ENCODE measurements at places on chromosomes 5 and 9.
A peak's percentile ranks its signal among the peaks of the same experiment; 100 is the strongest.

GRCh38 chr5:36593867-36594266 is 12.5 kb upstream of the SLC1A3 start:
- DNase-seq = no peak

DNA sequence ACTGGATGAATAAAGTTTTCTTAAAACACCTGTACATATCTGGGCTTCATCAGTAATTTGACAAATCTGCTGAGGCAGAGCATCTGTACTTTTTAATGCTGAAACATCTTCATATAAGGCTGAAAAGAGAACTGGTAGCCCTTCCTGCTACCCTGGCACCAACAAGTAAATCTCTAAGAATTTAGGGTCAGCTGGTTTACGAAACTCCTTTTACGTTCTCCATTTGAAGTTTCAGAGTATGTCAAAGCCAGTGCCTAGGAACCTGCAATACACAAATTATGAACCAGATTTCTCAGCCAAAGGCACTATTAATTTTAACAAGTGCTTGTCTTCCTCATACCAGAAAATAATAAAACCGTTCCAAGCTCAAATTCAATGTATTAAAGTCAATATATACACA is 3.8 kb downstream of the ZFAND5 start:
- no peak for DNase-seq

GRCh38 chr9:69122082-69122548 is 52.0 kb upstream of the TJP2 start:
- peak; percentile 17 for DNase-seq

DNA sequence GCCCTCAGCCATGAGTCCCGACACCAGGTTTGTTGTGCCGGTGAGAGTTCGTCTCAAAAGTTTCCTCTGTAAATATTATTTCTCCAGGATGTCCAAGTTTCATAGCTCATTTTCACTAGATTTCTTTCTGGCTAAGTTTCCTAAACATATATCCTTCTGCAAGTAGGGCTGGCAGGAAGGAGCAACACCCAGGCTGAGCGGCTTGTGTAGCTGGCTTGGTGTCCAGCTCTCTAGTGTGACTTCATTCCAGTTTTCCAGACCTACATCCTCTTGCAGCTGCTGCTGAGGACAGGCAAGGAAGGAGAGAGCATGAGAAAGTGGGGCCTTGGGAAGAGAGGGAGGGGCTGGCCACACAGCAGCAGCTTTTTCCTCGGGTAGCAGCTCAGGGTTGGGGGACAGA is 80.3 kb downstream of the FGF1 start:
- no peak for DNase-seq

GRCh38 chr9:11328326-11328725 is 715.5 kb upstream of the PTPRD start:
- DNase-seq = no peak

GRCh38 chr5:165104611-165105010 is 1599.2 kb downstream of the MAT2B start:
- no peak for DNase-seq

DNA sequence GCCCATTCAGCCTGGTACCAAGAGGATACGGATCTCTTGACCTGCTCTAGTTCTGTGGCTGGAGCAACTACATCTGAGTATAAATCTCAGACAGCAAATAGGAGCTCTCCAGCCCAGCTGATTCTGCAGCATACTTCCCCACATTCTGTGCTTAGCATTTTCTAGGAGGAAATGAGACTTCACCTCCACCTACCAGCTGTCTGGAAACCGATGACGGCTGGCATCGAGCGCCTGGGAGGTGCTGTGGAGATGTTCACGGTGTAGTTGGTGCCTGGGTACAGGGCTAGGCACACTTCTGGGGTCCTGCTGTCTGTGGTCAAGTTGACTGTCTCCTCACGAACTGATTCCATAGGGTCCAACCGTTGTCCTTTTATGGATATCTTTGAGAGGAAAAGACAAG is 63.6 kb downstream of the SUSD1 start:
- DNase-seq = no peak

DNA sequence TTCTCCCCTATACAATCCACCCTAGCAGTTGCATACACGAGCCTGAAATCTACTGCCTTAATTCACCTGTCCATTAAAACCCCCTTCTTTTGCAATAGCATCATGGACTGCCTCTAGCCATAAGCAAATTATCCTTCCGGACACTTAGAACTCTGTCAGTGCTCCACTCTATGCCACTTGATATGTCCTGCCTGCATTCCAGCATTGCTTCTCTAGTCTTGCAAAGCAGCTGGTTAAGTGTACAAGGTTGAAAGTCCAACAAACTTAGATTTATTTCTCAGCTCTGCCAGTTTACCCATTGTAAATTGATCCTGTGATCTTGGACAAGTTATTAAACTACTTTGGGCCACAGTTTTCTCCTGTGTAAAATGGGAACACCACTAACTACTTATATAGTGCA is 197.9 kb downstream of the EPB41L4A start:
- DNase-seq = no peak

DNA sequence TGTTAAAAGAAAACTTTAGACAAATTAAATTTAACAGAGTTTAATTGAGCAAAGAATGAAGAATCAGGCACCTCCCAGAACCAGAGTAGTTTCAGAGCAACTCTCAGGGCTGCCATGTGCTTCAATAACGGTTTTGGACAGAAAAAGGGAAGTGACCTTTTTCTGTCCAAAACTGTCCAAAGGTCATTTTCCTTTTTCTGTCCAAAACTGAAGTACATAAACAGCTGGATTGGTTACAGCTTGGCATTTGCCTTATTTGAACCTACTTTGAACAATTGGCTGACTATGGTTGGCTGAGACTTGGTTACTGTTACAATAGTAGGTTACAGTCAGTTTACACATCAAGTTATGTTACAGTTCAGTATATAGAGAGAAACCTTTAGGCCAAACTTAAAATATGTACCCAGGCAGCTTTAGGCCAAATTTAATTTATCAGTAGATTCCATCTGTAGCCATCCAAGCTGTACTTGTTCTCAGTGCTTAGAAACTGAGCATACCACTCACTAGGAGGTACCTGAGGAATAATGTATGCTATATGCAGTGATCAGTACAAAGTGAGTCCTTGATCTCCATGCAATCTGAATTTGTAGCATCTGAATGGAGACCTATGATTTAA is 44.0 kb downstream of the C9orf85 start:
- no peak for DNase-seq

- no peak for DNase-seq
These were observed 288.7 kb downstream of the FBXL17 start for GRCh38 chr5:108093186-108093585.

DNA sequence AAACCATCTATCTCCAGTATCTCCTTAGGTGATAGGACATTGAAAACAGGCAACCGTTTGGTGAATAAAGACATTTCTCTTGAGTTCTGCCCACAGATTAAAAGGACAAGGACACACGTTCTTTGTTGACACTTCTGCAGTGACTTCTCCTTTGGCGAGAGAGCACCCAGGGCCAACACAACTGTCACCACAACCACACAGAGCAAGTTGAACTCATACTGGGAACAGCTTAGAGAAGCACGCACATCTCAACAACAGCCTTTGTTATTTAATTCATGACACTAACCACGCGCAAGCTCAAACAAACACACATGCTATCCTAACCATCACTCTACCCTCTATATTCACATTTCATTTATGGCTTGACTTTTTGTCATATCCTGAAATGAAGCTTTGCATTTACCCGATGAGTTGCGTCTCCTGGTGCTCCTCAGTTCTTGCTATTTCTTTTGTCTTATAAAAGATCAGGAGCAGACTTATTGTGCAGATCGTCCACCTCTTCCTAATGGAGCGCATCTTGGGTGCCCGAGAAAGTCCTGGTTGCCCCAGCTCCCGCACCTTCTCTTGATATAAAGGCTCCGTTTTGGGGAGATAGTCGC is 543 bp downstream of the ST8SIA4 start:
- no peak for DNase-seq

DNA sequence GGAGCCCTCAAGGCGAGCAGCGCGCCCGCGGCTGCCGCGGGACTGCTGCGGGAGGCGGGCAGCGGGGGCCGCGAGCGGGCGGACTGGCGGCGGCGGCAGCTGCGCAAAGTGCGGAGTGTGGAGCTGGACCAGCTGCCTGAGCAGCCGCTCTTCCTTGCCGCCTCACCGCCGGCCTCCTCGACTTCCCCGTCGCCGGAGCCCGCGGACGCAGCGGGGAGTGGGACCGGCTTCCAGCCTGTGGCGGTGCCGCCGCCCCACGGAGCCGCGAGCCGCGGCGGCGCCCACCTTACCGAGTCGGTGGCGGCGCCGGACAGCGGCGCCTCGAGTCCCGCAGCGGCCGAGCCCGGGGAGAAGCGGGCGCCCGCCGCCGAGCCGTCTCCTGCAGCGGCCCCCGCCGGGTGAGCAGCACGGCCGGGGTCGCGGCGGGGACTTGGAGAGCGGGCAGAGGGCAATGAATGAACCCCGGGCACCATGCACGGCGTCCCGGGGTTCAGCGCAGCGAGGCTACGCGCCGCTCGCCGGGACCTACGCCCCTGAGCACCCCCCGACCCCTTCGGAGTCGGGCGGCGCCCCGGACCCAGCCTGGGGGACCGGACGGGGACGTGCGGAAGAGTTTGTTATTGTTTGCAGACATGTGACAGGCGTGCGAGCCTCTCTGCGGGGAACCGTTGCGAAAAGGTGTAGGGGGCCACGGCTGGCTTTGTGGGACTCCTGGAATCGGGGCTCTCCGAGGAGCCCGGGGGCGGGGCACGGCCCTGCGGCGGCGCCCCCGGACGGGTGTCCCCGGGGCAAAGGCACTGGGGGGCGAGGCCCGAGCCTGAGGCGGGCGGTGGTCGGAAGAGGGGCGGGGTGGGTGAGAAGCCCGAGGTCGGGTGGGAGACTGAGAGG is 553 bp downstream of the MAP3K1 start:
- no peak for DNase-seq

GRCh38 chr9:111944241-111944866 is 47.7 kb downstream of the UGCG start:
- DNase-seq = no peak

GRCh38 chr5:177605667-177606066 is 5.7 kb downstream of the B4GALT7 start:
- no peak for DNase-seq

DNA sequence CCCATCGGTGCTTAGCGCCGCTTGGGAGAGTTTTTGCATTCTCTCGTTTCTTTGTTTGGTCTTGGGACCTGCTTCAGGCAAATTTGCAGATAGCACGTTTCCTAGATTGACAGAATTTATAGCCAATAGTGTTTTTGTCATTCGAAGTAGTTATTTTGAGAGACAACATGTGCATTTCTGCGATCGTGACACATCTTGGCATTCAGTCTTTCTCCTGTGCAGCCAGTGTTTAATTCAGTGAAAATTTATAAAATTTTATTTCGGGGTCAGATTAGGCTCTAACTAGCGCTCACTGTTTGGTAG is 830 bp downstream of the PRRC1 start:
- DNase-seq = no peak

- DNase-seq = no peak
These were observed 81.8 kb downstream of the TMEM252 start for GRCh38 chr9:68458918-68459317.

DNA sequence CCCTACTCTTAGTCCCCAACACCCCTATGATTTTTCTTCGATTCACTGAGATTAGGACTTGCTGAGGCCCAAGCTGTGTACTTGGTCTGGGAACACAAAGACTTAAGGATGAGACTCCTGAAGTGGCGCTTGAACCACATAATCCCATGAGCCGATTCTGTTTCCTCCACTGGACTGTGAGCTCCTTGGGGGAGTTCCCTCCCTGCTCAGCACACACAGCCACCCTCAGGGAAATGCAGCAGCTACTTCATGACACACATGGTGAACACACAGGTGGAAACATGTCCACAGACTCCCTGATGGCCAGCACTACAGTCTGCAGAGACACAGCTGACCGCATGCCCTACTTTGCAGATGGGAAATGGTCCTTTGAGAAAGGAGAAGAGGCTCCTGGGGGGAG is 101.1 kb downstream of the C5orf15 start:
- no peak for DNase-seq

DNA sequence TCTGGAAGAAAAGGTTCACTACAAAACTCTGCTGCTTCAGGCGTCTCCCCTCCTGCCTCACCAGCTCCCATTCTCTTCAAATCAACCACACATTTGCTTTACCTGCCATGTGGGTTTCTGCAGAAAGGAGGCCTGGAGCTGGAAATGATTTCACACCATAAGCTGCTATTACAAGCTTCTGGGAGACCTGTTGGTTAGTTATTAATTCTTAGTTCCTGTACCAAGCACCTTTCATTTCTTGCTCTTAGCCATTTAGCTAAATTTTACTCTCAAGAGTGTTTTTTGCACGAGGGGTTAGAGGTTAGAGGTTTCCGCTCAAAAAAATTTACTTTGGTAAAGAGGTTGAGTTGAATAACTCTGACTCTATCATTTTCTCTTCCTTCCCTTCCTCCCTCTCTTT is 70.3 kb downstream of the MAP1B start:
- DNase-seq = no peak

- DNase-seq = no peak
These were observed 219.7 kb upstream of the CD180 start for GRCh38 chr5:67416133-67416937.

DNA sequence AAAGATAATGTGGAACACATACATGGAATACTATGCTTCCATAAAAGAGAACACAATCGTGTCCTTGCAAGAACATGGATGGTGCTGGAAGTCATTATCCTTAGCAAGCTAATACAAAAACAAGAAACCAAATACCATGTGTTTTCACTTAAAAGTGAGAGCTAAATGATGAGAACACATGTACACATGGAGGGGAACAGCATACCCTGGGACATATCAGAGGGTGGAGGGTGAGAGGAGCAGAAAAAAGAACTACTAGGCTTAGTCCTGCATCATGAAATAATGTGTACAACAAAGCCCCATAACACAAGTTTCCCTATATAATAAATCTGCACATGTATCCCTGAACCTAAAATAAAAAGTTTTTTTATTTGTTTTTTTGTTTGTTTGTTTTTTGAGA is 855.5 kb upstream of the NUDT12 start:
- DNase-seq = no peak

DNA sequence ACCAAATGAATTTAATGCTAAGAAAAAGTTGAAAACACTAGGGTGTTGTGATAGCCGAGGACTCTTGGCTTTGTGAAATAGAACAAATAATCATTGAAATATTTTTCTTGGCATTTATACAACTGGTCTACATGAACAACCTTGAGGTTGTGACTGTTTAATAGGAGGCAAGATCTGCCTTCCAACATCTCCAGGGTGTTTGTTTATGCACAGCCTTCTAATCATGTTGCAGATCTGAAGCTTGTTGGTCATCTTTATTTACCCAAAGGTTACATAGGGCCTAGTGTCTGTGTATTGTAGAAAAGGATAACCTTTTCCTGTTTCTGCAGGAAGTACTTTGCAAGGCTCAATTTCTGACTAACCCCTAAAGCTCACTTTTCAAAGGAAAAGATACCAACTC is 65.2 kb upstream of the RANBP3L start:
- DNase-seq = no peak

DNA sequence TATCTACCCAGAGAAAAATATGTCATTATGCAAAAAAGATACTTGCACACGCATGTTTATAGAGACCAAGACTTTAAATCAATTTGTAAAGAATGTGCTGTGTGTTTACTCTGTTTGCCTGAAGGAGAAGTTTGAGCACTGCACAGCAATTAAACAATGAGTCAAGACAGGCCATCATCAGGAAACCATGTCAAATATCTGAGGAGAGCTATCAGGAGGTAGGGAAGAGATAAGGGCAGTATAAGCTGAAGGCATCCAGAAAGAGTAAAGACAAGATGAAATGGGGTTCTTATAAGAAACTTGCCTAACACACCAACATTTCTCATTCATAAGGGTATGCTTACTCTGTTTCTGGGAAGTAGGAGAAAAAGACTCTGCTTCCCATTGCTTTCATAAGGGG is 405.8 kb upstream of the PTGER4 start:
- no peak for DNase-seq
